ENCODE measurements at places on chromosomes 7 and 10.

- DNase-seq = no peak
Measured at GRCh38 chr10:61021926-61022325, 77.9 kb upstream of the RHOBTB1 start.

DNA sequence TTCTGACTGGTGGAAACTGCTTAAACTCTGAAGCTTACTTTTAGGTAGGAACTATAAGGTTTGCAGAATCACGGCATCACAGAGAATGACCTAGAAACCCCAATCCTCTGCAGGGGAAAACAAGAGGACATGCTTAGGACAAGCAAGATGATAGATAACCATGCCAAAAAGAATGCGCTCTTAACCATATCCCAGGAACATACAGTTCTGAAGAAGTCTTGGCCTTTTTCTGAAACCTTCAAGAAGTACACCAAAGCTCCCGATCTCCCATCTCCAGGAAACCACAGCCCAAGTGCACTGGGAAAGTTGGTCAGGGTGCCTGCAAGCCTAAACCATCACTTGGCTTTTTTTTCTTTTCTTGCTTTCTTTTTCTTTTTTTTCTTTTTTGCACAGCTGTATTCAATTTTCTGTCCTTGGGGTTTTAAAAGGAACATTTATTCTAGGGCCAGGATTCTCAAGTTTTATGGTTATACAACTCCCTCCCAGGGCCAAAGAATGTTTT lies 12.2 kb upstream of the SVIL start:
- DNase-seq = no peak

GRCh38 chr7:30446266-30446665 lies 32.3 kb downstream of the NOD1 start:
- DNase-seq = no peak

- DNase-seq = no peak
Measured at GRCh38 chr10:117536866-117537435, 5.6 kb upstream of the EMX2 start.

DNA sequence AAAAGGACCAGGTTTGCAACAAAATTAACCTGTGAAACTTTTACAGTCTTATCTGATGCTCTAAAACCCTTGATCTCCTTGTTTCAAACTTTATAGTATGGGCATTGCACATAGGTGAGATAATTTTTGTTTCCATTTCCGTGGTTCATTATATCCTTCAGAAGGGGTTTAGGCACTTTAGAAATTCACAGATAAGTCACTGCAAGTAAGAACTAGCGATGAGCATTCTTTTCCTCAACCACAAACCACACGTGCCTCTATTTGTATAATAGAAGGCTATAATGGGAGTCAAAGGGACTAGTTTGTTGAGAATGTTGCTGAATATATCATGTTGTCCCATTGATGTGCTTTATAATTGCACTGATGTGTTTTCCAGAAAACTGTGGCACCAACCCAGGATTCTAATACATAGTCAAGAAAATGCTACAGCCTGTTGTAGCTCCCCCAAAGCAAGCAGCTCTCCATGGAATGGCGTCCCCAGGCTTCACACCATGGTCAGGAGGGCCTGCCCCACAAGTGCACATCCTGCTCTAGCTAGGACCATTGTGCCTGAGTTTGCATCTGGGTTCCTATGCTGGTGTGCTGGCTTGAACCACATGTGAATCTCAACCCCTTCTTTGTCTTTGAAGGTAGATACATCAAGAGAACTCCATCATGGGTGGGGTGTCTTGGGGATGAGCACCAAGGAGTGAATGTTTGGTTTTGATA lies 14.0 kb upstream of the ATXN7L1 start:
- DNase-seq = no peak

Measured in stimulated activated CD8-positive, alpha-beta memory T cell treated with anti-CD3 and anti-CD28 coated beads, Interleukin-7, amount 100 ng/mL, for 4 hours (primary cell).